ENCODE measurements at places on chromosomes 7 and 10.

GRCh38 chr10:96832721-96833219 lies 672 bp downstream of the LCOR start:
- peak; percentile 71 for DNase-seq

- DNase-seq: no peak
Measured at GRCh38 chr10:99973190-99973589, 36.6 kb downstream of the DNMBP start.

GRCh38 chr10:17878896-17879295 lies 69.7 kb downstream of the MRC1 start:
- DNase-seq: no peak

- no peak for DNase-seq
Measured at GRCh38 chr7:4445777-4446176, 236.3 kb upstream of the FOXK1 start.

DNA sequence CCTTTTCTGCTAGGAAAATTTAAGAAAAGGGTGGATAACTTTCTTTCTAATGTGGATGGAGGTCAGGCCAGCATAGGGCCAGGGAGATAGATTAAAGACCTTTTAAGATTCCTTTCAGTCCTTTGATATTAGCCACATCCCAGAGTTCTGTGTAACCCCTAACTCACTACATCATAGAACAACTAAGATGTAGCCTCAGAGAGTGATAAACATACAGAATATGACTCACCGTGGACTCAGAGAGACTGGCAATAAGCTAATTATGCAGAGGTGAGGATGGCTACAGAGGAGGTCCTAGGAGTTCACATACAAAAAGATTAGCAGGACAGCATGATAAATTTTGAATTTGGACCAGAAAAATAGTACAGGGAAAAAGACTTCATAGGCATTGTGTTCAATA lies 141.0 kb downstream of the AOAH start:
- no peak for DNase-seq

DNA sequence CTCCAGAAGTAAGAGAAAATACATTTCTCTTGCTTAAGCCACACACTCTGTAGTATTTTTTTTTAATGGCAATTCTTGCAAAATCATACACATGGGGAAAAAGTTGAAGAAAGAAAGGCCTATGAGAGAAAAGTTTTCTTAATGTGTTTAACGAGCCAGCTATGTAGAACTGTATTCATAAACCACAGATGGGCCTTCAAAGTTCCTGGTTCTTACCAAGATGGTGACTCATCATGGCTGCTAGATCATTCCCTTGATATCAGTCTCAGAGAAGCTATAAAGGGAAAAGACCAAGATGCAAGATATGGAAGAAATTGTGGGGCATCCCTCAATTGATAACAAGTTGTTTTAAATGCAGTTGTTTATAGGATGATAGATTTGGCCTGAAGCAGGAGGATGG lies 992.7 kb upstream of the MBL2 start:
- DNase-seq: no peak

GRCh38 chr7:131919920-131920709 lies 363.7 kb upstream of the PODXL start:
- peak; percentile 24 for DNase-seq

- no peak for DNase-seq
Measured at GRCh38 chr10:90561666-90562065, 296.2 kb downstream of the HTR7 start.

DNA sequence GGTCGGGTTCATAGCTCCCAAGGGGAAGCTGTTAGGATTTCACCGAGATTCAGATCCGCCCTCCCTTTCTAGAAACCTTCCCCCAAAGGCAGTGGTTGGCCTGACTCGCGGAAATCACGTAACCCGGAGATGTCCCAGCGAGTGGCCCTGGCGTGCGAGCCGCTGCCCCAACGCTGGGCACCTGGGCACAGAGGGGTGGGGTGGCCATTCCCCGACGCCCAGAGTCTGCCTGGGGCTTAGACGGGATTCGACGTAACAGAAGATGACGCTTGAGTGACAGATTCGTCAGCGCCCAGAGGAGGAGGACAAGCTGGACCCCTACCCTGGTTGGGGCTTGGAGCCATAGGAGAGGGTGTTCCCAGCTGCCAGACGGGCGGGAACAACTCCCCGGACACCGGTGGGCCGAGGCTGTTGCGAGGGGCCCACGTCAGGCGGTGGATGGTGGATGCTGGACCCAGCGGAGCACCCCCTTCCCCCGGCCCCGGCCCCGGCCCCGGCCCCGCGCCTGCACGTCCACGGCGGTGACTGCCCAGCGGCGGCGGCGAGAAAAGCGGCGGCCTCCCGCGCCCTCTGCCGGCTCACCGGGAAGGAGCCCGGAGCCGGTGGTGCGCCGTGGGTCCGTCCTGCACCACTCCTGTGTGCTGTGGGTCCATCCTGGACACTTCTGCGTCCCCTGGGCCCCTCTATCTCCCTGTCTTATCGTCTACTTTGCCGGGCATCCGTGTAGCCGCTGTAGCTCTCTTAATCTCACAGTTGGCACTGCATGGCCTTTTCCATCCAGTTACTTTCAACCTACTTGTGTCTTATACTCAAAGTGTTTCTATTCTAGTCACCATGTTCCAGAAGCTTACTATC lies 35.4 kb upstream of the KNDC1 start:
- peak; percentile 76 for DNase-seq

GRCh38 chr7:149771720-149772240 lies 1.6 kb downstream of the ZNF467 start:
- peak; percentile 91 for DNase-seq

DNA sequence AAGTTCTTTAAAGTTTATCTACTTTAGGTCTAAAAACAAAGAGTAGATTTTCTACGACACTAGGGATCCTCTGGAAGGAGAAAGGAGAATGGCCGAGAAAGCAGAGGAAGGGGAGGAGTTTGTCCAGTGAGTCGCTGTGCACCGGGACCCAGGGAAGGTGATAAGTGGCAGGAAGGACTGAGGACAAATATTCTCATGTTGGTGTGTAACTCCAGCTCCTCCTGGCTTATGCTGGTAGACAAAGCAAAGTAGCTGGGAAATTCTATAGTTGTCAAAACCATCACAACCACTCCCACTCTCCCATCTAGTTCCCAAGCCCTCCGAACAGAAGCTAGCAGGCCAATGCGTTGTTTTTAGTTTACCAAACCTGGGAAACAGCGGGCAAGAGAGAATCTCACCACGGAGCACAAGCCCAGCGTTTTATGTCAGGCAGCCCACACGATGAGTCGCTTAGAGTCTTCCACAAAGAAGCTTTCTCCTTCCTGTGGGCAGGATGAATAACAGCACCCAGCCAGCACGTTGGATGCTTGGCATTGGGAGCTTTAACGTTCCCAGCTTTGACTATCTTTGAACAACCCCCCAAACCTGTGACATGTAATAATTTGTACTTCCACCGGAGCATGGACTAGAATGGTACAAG lies 32.9 kb upstream of the JCAD start:
- no peak for DNase-seq

DNA sequence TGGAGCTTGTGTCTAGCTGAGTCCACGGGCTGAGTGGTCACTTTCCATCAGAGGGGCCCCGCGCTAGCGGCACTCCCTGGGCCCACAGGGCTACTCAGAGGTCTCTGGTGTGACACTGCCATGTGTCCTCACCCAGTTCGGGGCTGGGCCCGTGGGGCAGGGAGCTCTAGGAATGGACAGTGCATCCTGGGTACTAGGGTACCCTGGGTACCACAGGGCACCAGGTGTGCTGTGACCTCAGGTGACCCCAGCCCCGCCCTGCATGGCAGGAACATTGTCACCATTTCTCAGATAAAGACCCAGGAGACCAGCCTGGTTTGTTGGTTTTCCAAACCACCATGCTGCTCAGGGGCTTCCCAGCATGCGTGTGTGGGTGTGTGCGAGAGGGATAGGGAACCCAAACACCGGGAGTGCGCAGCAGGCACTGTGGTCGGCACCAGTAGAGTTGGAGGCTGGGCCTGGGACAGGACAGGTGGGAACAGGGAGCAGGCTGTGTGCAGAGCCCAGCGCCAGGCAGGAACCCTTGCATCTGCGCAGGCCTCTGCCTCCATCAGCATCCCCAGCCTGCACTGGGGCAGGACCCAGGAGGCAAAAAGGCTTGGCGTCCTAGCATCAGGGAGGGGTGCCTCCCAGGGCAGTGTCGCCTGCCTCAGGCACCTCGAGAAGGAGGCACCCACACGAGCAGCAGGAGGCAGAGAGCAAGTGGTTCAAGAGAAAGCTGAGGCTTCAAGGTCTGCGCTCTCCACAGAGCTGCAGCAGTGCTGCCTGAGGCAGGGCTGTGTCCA lies 19.4 kb upstream of the CSGALNACT2 start:
- no peak for DNase-seq

DNA sequence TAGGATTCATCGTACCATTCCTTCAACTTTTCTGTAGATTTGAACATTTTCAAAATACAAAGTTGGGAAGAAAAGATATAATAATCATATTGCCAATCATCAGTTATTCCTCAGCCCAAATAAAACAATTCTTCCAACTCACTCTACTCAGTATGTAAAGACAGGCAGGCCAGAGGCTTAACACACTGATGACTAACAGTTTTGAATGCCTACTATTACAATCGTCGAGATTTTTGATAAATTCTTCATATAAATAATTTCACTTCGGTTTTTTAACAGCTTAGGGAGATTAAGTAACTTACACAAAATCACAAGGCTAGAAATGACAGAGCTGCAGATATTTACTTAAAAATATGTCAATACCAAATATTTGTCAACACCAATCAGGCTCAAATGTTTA lies 17.6 kb downstream of the CYTH3 start:
- no peak for DNase-seq

DNA sequence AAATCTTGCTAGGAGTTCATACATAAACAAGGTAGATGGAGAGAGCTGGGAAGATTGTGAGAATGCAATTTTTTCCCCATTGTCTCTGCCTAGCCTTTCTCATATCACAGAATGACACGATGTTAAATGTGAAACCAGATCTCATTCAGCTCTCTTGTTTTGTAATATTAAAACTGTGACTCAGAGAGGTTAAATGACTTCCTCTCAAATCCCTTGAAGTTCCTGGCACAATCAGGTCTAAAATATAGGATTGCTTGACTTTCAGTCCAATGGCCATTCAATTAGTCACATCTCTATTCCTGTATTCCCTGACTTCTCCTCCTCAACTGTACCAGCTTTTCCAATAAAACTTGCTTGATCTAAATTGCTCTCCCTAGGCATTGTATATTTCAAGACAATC lies 3.1 kb downstream of the ANKRD22 start:
- DNase-seq: no peak

GRCh38 chr7:107167483-107168232 lies 1.1 kb upstream of the HBP1 start:
- DNase-seq: no peak

GRCh38 chr7:10662491-10662890 lies 311.2 kb upstream of the PHF14 start:
- DNase-seq: no peak

DNA sequence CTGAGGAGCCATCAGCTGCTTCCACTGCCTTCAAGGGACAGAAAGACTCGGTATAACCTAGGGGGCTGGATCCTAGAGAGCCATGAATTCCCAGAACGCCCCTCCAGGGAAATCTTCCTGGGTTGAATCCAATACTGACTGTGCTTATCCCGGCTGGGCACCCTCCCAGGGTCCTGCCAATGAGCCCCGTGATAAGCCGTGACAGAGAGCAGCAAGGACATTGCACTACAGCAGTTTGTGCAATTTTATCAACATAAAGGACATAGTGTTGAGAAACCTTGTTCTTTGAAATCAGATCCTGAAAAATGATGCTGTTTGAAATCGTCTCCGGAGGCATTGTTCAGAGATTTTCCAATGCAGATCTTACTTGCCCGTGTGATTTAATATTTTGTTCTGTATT lies 18.8 kb downstream of the AKR1B1 start:
- DNase-seq: no peak

DNA sequence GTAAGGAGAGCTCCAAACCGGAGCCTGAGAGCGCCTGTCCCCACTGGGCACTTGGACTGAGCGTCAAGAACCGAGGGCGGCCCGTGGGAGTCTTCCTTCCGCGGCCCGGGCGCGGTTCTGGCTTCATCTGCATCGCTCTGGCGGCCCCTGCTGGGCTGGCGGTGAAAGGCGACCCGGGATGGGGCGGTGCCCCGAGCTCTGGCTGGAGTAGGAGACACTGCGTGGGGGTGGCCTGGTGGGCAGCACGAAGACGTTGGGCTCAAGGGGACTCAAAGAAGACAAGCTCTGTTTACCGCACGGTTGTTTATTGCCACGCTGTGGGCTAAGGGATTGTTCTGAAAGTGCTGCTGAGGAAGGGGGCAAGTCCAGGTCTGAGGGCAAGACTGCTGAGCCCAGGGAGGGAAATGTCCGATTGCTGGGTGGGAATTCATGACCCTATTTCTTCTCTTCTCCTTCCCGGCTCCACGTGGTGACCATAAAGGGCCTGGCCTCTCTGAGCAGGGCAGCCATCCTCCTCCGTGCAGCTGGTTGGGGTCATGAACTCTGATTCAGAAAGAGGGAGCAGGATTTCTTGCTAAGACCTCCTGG lies 29.8 kb downstream of the PLAU start:
- peak; percentile 89 for DNase-seq

DNA sequence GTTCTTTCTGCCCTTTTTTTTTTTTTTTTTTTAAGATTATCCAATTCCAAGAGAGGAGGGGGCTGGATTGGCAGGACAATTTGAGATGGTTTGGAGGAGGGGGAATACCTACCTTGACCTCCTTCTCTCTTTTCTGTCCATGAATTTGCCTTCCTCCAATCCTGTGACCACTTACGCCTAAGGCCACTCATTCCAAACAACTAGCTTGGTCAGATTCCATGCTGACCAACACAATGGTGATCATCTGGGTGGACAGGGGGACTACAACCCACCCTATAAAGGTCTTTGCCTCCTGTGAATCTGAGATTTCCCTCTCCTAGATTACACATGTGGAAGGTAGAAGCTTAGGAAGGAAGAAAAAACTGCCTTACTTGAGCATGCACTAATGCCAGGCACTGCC lies 2.3 kb upstream of the LDB1 start:
- no peak for DNase-seq

DNA sequence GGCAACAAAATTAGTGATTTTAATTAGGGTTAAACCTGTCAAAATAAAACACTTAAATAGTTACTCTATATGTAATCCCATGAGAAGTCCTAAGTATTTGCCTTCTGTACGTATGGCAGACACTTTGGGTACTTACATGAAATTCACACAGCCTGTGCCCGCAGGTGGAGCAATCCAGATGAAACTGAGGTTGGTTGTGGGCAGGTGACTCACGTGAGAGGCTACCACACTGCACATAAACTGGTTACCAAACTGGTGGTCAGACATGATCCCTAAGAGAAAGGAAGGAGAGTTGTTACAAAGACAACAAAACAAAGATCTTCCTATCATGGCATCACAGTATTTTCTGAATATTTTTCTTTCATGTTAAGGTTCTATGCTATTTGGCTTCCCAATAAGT lies 156.1 kb downstream of the RELN start:
- DNase-seq: no peak

DNA sequence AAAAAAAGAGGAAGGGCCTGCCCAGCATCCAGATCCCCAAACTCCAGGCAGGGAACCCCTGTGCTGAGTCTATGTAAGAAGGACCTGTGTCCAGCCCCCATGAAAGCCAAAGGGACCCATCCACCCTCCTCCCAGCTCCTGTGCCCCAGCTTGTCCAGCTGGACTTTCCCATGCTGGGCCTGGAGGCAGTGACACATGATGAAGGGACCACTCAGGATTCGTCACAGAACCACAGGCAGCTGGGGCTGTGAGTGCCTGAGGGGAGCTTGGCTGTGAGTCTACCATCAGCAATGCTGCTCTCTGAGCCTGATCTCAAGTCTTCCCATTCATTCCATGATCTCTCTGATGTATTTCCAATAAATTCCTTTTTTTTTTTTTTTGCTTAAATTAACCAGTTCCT lies 36.2 kb upstream of the MNX1 start:
- DNase-seq: no peak
